BE2C (cell line): ENCODE measurements at places on chromosomes 4 and X.

DNA sequence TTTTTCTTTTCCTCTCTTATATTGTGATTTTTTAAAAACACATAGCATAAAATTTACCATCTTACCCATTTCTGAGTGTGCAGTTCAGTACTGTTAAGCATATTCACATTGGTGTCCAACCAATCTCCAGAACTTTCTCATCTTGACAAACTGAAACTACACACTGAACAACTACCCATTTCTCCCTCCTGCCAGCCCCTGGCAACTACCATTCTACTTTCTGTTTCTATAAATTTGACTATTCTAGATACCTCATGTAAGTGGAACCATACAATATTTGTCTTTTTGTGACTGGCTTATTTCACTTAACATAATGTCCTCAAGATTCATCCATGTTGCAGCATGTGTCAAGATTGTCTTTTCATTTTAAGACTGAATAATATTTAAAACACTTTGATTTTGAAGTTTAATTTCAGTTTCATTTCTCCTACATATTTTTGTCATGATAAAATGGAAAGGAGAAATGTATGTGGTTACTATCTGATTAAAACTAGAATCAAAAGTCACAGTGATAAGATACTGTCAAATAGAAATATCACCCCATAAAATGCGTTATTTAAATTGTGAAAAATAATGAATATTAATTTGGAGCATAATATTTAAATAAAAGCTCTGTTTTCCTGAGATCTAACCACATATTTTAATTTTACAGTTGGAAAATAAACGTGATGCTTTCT is 122.8 kb downstream of the DIPK2B start:
- no peak for DNase-seq

- peak; percentile 92 for DNase-seq
Observed at GRCh38 chrX:69615779-69616456, at the start of gene EDA. EDA (plus strand) TSS chrX:69616113.

GRCh38 chr4:182193311-182193710 is 49.9 kb upstream of the TENM3 start:
- no peak for DNase-seq

- DNase-seq: no peak
Observed at GRCh38 chrX:13803116-13803515, 13.8 kb downstream of the GPM6B start.
